LHCN-M2 (cell line): ENCODE measurements at places on chromosomes 3 and 15. TPM values are rescaled to one million over a fixed set of nuclear protein-coding genes. Genes with fewer than 3 reads are reported as not detected.

GRCh38 chr3:72536878-72537267 lies 311.4 kb downstream of the SHQ1 start:
- DNase-seq = no peak

GRCh38 chr15:95259965-95260364 lies 1028.6 kb downstream of the MCTP2 start:
- DNase-seq = no peak

DNA sequence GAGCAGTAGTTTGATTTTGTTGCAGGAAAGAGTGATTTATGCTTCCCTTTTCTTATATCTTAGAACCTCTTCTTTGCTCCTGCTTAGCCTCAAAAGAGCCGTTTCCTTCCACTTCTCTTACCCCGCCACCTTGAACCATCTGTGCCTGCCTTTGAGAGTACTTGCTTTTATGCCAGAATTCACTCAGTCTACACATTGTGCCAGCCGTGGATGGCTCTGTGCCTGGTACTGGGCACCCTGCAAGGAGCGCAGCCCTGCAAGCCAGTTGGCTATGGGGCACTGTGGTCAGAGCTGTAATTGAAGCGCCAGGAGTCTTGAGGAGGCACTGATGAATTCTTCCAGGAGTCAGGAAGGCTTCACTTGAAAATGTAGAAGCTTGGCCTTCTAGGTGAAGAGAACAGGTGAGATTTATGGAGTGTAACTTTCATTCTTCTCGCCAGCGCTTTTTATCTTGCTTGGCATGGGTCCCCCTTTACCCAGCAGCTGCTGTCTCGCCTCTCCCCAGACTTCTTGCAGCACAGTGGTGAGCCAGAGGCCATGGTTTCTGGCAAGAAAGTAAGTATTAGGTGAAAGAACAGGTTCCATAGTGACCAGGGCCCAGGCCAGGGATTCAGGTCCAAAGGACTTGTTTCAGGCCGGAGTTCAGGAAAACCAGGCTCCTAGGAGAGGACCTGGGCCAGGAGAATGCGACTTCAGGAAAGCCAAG lies 4.9 kb downstream of the TMED3 start:
- DNase-seq = no peak

GRCh38 chr15:60917461-60918145 lies 311.5 kb downstream of the RORA start:
- peak; percentile 23 for DNase-seq

GRCh38 chr3:3783696-3784095 lies 15.5 kb upstream of the LRRN1 start:
- DNase-seq = no peak

DNA sequence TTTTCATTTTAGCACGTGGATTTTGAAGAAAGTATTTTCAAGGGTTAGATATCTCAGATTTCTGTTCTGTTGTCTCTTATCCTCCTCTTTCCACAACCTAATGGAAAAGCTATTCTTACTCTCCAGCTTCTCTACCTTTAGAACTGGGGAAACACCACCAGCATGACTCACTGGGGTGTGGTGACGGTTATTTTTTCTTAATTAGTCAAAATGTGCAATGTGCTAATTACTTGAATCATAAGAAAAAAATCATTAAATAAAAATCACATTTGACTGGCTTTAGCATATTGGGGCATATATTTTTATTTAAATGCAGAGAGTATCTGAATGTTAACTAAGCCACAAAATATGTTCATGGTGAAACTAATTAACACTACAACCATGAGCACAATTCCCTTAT lies 570.7 kb upstream of the AGTR1 start:
- no peak for DNase-seq

DNA sequence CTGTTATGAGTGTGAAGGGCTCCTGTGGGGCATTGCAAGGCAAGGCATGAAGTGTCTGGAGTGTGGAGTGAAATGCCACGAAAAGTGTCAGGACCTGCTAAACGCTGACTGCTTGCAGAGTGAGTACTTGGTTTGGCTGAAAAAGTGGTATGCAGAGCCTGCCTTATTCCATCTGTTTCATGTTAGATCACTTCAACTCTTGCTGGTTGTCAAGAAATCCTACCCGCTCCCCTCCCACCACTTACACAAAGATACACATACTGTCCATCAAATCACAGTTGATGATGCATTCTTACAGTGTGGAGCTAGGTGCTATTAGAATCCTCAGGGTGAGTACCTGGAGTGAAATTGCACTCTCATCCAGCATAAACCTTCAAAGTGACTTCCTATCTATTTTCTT lies 272.1 kb downstream of the UNC13C start:
- no peak for DNase-seq

GRCh38 chr3:111819927-111820326 lies 39.1 kb upstream of the PHLDB2 start:
- no peak for DNase-seq

DNA sequence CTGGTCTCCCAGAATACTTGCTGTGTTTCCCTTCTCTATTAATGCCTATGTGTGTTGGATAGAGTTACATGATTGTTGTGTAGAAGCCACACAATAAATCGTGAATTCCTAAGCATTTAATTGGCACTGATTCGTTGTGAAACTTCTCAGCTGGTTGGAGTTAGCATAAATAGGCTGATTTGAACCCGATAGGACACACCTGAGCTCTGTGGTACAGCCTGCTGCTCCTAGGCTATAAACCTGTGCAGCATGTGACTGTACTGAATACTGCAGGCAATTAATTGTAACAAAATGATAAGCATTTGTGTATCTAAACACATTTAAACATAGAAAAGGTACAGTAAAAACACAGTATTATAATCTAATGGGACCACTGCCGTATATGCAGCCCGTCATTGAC lies 4.9 kb downstream of the ACAD11 start:
- no peak for DNase-seq

DNA sequence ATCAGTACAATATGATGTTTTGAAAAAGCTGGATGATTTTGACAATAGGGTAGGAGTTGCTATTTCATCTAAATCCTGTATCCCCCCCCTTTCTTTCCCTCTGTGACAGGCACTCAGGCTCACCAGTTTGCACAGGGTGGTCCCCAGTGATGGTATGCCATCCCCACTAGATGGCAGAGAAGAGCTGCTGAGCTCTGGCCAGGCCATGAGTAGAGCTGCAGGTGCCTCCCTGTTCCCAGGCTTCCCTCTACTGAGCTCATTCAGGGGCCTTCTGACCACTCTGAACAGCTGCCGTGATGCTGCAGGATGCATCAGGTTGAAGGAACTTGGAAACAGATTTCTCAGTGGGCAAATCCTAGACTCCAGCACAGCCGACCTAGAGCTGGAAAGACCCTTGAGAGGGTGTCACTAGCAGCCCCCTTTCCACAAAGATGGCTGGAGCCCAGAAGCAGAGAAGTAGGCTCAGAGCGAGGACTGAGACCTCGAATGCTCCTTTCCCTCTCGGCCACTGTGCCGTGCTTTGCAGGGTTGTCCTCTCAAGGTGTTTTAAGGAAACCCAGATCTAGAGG lies 45.1 kb downstream of the EFCAB12 start:
- DNase-seq = peak; percentile 79

DNA sequence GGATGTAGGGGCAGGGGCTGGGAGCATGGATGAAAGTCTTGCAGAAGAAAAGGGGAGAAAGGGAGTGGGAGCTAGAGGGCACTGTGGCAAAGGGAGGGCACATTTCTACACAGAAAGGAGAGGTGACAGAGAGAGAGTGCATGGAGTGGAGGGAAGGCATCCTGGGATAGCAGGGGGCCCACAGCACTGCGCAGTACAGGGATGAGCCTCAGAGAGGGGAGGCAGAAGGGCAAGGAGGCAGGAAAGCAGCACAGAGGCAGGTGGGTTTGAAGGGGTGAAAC lies 5.4 kb downstream of the STOML1 start:
- DNase-seq = no peak

- peak; percentile 78 for DNase-seq
Measured at GRCh38 chr15:65862682-65863081, 6.6 kb upstream of the RAB11A start.

DNA sequence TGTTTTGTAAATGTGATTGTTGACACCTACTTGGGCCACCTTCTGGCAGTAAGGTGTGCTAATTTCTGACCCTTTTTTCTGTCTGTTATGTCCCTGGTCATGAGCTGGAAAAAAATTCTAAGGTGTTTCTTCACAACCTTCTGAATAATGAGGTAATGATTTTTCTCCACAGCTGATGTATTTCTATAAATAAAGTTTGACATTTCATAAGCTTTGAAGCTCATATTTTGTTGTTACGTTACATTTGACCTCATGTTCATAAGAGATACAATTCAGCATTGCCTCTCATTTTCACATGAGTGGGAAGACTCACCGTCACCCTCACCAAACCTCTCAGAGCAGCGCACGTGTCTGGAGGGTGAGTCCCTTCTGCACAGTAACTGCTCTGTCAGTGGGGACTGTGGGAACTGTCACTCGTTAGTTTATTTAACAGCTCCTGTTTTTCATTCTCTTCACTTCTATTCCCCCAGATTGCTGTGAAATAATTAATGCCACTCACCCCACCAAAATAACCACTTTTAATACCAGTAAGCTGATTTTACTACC lies 140.9 kb downstream of the PLCL2 start:
- DNase-seq = no peak

DNA sequence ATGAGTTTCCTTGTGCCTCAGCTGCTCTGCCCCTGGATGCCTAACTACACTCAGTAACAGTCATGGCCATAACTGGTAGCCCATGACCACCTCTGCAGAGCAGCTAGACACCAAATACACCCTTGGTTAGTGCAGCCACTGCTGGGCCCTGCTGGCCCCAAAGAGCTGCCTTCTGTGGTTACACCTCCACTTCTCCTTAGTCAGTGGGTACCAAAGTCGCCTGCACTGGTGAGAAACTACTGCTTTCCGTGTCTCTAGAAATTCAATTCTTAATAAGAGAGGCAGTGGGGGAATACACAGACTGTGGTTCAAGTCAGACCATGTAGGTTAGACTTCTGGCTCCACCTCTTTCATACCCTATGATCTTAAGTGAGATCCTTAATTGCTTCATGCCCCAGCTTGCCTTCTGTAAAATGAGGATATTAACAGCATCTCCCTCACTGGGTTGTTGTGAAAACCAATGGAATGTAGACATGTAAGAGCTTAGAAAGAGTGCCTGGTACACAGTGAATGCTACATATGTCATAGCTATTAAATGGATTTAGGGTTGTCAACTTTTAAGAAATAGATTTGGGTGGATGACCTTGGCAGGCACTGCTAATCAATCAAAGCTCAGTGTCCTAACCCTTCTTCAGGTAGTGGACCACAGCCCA lies 18.2 kb downstream of the HEG1 start:
- no peak for DNase-seq

DNA sequence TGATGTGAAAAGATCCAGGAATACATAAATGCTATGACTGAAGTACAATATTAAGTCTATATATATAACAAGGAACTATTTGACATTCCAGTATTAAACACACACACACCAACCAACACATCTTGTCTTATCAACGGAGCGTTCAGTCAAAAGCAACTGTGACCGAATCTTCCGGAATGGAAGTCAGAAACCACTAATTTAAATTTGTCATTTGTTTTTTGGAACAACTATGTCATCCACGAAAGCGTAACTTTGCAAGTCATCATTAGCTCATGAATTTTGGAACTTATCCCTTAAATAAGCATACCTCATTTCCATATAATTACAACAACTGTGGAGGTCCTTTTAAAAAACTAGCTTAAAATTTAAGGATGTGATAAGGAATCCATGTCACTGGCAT lies 5.0 kb downstream of the ZNF385D start:
- DNase-seq = no peak

DNA sequence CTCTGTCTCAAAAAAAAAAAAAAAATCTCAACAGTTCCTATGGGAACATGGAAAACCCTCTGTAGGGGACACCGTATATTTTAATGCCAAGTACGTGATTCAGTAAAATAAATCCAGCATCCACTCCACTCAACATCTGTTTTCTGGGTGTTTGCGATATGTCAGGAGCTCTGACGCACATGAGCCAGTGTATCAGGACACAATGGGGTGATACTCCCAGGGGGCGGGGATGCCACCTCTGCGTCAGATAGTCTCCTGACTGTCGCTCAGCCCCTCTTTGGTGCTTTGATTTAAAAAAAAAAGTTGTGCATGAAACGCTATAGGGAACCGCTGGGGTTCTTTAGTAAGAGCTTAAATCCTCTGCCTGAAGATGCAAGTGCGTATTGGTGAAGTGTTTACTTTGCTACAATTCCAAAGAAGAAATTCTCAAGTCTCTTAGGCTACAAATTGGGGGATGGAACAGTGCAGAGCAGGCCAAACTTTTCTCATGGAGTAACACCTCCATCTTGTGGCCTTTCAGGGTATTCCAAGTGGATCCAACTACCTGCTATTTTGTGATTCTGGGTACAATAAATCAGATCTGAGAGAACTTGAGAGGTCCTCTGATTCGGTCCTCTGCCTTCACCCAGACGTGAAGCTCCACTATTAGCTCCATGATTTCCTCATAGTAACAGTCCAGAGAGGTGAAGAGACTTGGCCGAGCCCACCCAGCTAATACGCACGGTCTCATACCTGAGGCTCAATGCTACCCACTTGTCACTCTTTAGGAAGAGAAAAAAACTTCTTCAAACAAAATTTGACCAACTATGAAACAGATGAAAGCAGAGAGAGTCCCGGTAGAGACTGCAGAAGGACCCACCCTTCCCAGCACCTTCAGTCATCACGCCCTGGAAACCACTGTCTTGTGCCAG lies 9.3 kb upstream of the NR2E3 start:
- peak; percentile 81 for DNase-seq

SAMD7 gene
- not detected in 2 replicates for total RNA-seq

MAGI1 gene
- total RNA-seq = 5.5 TPM in 2 replicates

RASGRP1 gene
- not detected in 2 replicates for total RNA-seq

ZBED2 gene
- total RNA-seq = not detected in 2 replicates

FBLN2 gene
- 0.06 and 0.19 TPM in 2 replicates for total RNA-seq

AGTR1 gene
- total RNA-seq = 5.1 and 6.4 TPM in 2 replicates
